AG09309 (cell line): ENCODE measurements at places on chromosomes 4 and X.

- DNase-seq = no peak
Observed at GRCh38 chr4:73828956-73829355, 7.5 kb upstream of the CXCL6 start.

- no peak for DNase-seq
Observed at GRCh38 chrX:153816831-153817690, 13.3 kb downstream of the PDZD4 start.

DNA sequence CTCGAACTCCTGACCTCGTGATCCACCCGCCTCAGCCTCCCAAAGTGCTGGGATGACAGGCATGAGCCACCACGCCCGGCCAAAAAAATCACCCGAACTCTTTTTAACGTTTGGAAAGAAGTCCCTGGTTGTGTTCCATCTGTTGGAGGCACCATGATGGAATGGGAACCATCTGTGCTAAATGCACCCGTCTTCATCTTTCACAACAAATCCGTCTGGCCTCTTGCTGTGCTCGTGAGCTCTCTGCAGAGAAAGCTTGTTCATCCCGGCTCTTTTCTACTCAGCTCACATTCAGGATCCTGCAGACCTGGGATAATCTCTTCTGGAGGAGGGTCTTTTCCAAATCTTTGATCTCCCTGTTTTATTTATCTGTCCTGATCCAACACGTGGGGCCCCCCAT, 188.8 kb downstream of the CRLF2 start:
- DNase-seq = no peak

DNA sequence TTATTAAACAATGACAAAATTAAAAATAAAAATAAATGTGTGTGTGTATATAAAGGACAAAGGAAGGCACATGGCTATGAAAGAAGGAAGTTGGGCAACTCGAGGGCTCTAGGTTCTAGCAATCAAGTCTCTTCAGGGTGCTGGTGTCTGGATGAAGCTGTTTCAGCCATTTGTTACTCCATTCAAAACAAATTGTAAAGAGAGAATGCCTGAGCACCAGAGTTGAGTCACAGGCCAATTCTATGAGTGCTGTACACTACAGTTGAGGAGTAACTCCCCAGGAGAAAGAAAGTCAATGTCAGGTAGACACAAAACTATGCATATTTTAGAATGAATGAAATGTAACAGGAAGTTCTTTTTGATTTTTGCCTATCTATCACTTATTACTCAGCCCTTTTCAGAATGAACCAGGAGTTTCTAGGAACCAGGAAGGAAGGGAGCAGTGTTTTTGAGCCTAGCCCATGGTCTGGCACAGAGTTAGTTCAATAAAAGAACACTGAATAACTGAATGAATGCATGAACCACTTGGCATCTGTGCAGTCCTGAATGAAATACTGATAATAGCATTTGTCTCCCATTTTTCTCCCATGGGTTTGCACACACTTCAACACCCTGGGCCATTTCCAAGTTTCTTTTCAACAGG, 151.7 kb upstream of the CPEB2 start:
- DNase-seq = no peak

- no peak for DNase-seq
Observed at GRCh38 chrX:28920153-28920943, 333.1 kb downstream of the IL1RAPL1 start.
